ENCODE measurements at places on chromosomes 12 and 14.
A peak's percentile ranks its signal among the peaks of the same experiment; 100 is the strongest.

DNA sequence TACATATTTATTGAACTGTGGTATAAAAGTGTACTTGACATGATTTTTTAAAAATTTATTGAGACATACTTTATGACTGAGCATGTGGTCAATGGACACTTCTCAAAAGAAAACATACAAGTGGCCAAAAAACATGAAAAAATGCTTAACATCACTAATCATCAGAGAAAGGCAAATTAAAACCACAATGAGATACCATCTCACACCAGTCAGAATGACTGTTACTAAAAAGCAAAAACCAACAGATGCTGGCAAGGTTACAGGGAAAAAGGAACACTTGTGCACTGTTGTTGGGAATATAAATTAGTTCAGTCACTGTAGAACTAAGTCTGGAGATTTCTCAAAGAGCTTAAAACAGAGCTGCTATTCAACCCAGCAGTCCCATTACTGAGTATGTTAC is 1177.6 kb downstream of the GALC start:
- DNase-seq: no peak

DNA sequence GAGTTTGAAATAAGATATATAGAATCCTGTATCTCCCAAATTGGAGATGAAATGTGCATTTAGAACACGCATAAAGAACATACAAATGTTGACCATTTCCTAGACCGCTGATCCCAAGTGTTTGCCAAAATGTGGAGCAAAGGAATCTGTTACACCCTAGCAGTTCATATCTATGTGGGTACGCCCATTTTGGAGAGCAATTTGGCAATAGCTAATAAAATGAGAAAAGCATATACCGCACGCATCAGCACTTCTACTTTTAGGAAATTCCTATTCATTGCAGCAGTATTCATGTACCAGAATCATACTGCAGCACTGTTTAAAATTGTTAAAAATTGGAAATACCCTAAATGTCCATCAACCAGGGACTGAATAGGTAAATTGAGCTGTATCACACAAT is 937.8 kb downstream of the BCL11B start:
- no peak for DNase-seq

- DNase-seq: no peak
Measured at GRCh38 chr12:52584156-52584682, 10.6 kb upstream of the KRT74 start.

DNA sequence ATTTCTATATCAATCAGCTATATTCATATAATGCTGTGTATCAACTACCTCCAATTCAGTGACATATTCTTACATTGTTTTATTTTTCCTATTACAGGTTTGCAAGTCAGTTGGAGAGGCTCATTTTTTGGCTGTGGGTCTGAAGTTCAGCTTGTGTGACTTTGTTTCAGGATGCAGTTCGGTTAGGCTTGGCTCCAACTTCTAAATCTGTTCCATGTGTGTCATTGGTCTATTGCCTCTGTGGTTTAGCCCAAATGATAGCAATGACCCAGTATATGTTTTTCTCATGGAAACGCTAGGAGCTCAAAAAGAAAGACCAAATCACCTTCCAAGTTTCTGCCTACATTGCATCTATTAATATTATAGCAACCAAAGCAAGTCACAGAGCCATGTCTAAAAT is 848.6 kb upstream of the LRFN5 start:
- DNase-seq: no peak

GRCh38 chr14:75865531-75865930 is 116.3 kb downstream of the TGFB3 start:
- DNase-seq: peak; percentile 37

DNA sequence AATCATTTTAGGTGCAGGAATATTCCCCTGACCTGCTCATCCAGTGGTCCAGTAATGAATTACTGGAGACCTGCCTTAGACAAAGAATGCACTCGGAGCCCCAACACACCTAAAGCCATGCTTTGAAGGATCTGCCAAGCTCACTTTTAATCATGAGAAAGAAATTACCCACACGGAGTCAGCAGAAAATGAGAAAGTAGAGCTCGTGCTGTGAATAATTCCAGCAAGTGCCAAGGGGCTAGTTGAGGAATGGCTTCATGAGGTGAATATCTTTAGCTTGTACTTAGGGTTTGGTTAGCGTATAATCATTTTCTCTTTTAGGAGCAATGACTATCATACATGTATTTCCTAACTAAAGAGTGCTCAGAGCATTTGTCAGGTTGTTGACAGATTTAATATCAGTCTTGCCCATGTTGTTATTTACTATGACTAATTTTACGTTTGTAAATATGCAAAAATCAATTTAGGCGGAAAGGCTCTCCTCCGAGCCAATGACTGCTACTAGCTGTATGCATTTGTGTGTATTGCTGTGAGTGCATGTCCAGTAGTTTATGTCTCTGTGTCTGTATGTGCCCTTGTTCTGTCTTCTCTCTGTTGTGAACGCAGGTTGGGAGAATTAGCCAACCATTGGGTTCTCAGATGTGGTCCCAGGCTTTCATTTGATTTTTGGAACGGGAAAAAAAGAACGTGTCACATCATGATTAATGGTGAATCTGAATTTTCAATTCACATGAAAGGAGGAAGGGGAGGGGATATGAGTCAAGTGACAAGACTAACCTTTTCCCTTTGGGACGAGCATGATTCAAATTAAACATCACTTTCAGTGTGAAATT is 98.4 kb downstream of the RMST start:
- DNase-seq: no peak

DNA sequence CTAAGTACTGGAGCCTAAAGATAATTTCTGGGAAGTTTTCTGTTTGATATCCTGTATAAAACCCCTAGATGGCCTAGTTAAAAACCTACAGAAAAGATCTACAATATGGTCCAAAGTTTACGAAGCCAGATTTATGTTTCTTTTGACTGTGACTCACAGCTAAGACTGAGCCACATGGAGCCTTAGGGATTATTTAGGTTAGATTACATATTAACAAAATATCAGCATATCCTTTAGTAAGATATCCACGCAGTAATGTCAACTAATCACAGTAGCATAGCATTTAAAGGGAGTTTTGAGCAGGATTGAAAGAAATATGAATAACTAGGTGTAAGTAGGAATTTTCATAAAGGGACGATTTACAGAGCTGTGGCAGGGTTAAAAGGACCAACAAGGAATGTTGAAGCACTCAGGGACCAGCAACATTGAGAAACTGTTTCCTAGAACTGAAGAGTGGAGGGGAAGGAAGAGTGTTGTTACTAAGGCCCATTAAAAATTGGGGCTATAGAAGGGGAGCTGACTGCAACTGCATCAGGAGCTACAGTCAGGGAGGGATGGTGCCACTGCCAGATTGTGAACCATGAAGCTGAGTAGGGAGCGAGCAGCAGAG is 155.5 kb downstream of the DACT1 start:
- no peak for DNase-seq

DNA sequence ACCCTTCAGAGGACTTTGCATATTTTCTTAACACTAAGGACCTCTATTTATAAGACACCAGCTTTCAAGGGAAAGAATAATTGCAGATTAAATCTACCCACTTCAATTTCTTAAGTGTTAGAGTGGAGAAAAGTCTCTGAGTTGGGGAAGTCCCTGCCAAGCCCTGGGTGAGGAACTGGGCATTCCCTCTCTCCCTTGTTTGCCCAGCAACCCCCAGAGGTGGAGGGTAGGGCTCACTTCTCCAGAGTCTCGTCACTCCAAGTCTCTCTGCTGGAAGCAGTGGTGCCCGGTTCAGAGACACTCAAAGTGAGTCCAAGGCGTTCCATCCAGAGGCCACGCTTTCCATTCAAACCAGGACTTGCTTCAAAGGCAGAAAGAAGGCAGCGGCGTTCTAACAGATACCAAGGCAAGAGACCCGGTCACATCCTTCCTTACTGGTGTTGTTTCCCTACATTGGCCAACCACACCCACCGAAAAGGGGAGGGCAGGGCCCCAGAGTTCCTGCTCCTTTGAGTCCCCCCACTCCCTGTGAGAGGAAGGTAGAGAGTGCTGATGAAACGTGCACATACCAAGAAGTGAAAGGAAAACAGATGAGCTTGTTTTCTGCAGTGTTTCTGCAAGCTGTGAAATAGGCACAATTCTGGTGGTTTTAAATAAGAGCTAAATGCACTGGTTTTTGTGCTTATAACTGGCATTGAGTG is 6.1 kb upstream of the BDKRB2 start:
- no peak for DNase-seq

GRCh38 chr12:52210186-52210924 is 18.5 kb upstream of the KRT80 start:
- DNase-seq: peak; percentile 82

GRCh38 chr12:2387103-2387834 is 334.5 kb downstream of the CACNA1C start:
- no peak for DNase-seq

GRCh38 chr12:4584281-4584680 is 22.3 kb downstream of the DYRK4 start:
- DNase-seq: no peak

- DNase-seq: no peak
Measured at GRCh38 chr12:117171499-117172162, 18.6 kb downstream of the FBXO21 start.

- peak; percentile 11 for DNase-seq
Measured at GRCh38 chr14:36241183-36241582, 64.7 kb upstream of the PTCSC3 start.

- no peak for DNase-seq
Measured at GRCh38 chr12:66500091-66500490, 178.8 kb downstream of the GRIP1 start.

GRCh38 chr14:94313991-94314655 is 9.0 kb downstream of the SERPINA6 start:
- DNase-seq: peak; percentile 68

- DNase-seq: no peak
Measured at GRCh38 chr14:104313674-104314073, 175.3 kb downstream of the KIF26A start.

- DNase-seq: no peak
Measured at GRCh38 chr14:55881577-55882241, 236.5 kb upstream of the PELI2 start.

DNA sequence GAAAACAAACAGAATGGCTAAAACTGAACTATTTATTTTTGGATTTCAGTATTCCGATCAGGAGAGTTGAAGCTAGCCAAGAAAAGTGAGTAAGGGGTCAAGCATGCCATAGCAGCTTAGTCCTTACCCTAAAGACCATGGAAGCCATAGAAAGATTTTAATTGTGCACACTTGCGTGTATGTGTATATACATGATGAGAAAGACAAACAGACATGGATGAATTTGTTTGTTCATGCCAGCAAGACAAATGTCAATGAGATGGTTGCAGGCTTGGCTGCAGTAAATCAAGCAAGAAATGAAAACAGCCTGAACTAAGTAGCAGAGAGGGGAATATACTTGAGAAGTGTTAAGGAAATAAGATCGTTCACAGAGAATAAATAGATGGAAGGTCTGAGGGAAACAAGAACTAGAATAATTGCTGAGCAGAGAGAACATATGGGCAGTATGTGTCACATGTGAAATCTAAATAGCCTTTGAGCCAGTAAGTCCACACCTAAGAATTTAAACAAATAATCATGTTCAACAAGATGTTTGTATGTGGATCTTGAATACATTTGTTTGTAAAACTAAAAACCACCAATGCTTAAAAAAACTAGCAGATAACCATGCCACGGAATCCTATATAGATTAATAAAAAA is 14.8 kb downstream of the SNW1 start:
- DNase-seq: no peak

DNA sequence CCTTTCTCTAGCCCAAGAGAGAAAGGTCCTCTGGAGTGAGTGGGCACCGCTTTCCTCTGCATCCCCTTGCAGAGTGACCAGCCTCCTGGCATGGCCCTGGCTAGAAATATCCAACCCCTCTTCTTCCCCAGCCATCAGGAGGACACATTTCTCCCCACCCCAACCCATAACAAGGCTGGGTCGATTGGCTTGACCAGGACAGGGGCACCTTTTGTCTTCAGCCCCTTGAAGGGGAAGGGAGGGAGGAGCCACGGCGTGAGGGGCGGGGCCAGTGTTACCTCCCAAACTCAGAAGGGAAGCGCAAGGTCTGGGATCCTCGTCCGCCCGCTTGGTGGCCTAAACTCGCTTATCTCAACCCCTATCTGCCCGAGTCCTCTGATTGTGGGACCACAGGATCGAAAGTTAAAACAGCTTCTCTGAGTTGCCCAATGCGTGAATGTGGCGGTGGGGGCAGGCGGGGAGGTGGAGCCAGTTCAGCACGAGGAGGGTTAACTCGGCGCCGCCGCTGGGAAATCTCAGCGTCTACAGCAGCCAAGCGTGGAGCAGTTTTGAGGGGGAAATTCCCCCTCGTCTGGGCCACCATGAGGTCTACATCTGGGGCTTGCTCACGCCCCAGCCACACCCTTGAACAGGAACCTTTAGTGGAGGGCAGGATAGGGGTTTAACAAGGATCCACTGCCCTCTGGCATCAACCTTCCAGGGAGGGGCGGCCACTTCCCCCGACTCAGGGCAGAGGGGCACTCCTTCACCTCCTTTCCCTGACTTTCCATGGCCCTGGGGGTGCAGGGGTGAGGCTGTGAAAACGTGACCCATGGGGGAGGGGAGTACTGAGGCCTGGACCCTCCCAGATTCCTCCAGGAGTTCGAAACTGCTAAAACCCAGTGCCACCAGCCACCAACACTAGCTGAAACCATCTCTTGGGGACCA is 795 bp downstream of the STAT6 start:
- DNase-seq: peak; percentile 50

- peak; percentile 8 for DNase-seq
Measured at GRCh38 chr12:99059824-99060511, 414.9 kb downstream of the APAF1 start.

GRCh38 chr12:22069851-22070250 is 23.8 kb downstream of the CMAS start:
- DNase-seq: no peak

GRCh38 chr12:96883571-96883970 is 23.5 kb upstream of the NEDD1 start:
- DNase-seq: peak; percentile 12

DNA sequence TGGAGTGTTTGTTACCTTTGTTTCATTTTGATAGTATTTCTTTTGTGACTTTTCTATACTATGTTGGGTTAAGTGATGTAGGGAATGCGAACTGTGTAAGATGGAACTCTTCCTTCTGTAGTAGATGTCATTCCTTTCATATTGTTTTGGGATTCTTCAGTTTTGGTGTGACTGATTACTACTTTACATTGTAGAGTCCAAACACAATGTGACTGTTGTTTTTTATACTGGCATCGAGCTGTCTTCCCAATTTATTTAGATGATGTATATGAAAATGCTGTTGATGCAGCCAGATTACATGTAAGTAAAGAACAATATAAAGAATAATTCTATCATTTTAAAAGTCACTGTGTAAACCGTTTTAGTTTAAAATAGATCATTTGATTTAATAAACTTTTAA is 34.7 kb downstream of the WASHC4 start:
- DNase-seq: no peak

DNA sequence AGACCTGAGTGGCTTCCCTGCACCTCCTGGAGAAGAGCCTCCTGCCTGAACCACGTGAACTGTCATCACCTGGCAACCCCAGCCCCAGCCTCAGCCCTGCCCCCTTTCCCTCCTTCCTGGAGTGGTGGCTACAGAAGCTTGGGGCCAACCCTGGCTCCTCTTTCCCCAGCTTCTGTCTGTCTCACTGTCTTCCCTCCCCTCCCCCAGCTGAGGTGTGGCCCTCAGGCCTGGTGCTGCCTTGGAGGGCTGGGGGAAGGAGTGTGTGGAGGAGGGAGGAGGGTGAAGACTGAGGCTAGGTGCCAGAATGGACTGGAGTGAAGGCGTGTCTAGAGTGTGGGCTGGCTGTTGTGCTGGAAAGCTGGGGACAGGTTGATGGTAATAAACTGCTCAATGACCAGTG is 9.7 kb downstream of the NFATC4 start:
- no peak for DNase-seq

Data from fibroblast of lung (primary cell).